ENCODE measurements at places on chromosomes 13 and 19.

- DNase-seq, result no peak
These were observed 5.7 kb downstream of the HOOK2 start for GRCh38 chr19:12769689-12770088.

- no peak for DNase-seq
These were observed 195.2 kb upstream of the IPO5 start for GRCh38 chr13:97758317-97758716.

DNA sequence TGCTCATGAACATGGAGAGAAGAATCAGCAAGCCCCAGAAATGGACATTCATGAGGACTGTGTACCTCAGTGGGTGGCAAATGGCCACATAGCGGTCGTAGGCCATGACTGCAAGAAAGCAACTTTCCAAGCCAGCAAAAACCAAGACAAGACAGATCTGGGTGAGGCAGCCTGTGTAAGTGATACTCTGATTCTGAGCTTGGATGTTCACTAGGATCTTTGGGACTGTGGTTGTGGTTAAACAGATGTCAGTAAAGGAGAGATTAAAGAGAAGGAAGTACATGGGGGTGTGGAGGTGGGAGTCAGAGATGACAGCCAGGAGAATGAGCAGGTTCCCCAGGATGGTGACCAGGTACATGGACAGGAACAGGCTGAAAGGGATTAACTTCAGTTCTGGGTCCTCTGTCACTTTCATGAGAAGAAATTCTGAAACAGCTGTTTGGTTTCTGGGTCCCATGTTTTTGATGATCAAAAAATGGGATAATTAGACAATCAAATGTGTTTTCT, at the start of gene OR7G1:
Gene OR7G1 (minus strand): TSS at position 457 of the 507 bp plus-strand sequence. CDS start 0 bp downstream, at position 457.
- DNase-seq, result no peak

GRCh38 chr13:28550091-28550490, 55.2 kb upstream of the FLT1 start:
- DNase-seq, result no peak

DNA sequence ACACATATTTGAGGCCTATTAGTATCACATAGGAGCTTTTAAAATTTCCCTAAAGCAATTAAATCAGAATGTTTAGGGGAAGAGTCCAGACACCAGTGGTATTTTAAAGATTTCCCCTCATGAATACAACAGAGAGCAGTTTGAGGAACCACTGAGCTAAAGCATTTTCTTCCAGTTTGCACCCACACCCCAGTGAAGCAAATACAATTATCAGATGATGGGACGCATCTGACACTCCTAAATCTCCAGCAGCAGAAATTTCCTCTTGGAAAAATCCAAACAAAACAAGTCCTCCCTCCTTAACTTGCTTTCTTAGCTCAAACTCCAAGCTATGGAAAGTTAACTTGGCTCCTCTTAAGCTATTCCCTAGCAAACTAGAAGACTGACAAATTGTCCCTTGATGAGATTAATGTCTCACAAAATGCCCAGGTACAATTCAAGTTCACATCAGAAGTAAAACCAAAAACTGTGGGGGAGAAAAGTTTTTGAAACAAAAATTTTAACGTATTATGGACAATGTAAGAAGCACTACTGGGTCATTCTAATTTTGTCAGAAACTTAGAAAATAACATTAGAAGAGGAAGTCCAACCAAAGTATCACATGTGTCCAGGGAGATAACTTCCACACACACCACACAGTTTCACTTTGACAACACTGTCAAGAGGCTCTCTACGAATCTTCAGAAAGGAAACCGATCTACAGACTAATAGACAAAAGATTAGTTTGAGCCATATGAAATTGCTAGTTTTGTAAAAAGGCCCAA, 74.1 kb downstream of the ABCC4 start:
- no peak for DNase-seq

DNA sequence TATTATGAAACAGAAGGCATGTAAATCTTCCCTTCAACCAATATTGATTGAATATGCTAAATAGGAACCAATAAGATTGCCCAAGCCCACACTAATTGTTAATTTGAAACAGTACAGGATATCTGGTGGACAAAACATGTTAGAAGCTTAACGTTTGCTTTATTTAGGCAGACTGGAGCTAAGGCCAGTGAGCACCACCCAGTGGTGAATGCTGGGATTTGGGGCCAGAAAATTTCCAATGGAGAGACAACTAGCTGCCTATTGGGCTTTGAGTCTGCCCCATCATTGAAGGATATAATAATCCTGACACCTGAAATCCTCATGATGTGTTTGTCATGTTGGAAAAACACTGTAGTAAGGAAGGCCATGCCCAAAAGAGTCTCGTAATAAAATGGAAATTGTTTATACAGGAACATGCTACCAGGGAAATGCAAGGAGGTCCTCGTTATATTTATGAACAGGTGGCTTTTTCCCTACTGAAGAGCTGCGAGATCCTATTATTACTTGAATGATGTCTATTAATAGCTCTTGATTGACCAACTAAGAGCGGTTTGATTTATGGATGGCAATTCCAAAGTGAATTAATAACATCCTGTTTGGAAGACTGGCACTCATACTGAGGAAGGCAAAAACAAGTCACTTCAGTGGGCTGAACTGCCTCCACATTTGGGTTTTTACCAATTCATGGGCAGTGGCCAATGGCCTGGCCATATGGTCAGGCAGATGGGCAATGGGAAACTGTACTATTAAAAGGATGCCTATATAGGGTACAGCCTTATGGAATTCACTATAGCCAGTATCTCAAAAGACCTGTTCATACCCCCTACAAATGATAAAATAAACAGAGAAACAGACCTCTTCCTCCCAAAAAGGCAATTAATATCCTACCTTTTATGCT, 8.7 kb downstream of the SIGLECL1 start:
- DNase-seq, result no peak

- DNase-seq, result no peak
These were observed 802.1 kb upstream of the SLITRK6 start for GRCh38 chr13:86601351-86601750.

DNA sequence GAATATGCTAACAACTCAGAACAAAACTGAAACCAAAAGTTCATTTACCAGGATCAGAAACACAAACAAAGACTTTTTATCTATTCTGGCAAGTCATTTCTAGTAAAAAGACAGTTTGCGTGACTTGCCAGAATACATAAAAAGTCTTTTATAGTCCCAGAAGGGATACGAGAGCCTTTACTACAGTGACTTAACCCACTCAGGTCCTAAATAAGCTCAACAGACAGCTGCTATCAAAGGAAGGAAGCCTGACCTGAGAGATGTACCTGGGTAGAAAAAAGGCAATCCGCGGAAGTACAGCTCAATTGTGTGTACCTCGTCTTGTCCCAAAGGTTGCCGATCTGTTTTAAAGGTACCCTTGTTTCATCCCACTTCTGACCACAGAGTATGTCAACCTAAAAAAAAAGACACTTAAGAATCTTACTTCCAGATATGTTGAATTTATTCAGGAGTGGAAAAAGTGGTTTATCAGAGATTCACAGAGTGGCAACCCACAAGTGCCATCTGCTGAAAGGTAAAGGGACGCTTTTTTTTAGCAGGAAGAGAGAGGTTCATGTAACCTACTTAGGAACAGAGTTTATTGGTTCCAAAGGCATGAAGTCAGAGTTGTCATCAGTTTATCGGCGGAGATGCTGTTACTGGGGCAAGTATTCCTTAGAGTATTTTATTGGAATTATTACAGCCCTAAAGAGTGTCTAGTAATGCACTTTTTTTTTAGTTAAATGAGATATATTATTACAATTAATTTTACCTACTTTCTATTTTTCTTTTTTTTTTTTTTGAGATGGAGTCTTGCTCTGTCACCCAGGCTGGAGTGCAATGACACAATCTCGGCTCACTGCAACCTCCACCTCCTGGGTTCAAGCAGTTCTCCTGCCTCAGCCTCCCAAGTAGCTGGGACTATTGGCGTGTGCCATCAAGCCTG, 69.7 kb upstream of the C1QTNF9B start:
- DNase-seq, result no peak

- DNase-seq, result no peak
These were observed 14.5 kb downstream of the PALM start for GRCh38 chr19:723247-723646.

- no peak for DNase-seq
These were observed 81.0 kb downstream of the NUFIP1 start for GRCh38 chr13:44908266-44908665.

GRCh38 chr13:40552895-40553294, 113.5 kb downstream of the FOXO1 start:
- DNase-seq, result no peak

DNA sequence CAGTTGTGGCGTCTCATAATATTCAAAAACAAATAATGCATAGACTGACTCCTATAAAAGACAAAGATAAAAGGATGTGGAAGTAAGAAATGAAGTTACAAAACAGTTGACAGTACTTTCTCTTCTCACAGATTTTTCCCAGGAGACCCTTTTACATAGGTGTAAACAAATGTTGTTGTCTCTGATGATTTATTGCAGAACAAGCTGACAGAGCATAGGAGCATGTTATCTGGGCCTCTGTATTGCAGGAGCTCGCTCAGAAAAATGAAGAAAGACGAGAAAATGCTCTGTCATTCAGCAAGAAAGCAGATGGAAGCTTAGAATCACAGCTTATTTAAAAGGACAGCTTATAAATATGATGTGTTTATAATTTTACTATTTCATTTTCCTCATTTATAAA, 353.6 kb upstream of the GPC6 start:
- no peak for DNase-seq

DNA sequence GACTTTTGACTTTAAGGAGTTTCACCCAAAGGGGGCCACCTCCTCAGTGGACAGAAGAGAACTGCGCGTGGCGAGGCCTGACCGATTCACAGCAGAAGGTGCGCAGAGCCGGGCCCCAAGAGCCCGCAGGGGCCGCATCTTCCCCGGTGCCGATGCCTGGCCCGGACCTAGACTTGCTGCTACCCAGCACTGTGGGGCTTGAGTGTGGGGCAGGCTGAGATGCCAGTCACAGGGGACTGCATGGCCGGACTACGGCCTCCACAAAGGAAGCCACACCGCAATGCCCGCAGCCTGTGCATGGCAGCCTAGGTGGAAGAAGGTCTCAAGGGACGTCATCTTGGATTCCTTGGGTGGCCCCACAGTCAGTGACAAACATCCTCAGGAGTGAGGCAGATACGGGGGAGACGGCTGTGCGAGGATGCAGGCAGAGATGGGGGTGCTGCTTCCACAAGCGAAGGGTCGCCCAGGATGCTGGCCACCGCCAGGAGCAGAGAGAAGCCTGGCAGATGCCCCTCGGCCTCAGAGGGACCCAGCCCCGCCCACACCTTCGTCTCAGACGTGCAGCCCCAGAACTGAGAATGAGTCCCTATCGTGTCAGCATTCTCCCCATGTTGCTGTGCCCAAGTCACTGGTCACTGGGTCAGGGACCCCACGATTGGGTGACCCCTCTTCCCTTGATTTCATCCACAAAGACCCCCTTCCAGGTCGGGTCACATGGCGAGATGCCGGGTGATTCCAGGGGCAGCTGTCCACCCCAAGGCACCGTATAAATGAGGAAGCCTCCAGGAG, 16.9 kb downstream of the MOB3A start:
- DNase-seq, result no peak

DNA sequence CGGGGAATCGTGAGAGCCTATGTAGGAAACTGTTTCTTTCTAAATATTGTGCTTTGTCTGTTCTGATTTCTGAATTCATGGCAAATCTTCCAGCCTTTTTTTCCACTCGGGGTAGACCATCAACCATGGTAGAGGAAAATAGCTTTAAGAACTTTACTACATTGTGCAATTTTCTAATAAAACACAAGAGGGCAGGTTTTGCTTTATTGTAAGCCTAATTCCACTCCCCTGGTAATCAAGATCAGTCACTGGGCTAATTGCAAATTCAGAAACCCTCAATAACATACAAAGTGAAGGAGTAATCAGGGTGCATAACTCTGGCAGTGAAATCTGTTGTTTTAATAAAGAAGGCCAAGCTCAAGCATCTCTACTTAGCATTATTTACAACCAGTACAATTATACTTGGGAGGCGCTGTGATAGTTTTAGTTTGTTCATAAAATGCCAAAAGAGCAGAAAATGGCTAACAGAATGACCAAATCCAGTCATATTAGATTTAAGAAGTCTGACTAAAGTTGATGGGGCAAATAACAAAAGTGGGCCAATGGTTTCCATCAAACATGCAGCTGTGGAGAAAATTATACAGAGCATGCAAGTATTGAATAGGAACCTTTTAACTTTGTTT, 43.8 kb downstream of the DCT start:
- DNase-seq, result no peak

GRCh38 chr13:100674572-100674871, at the start of gene TMTC4:
TSS of gene TMTC4 (minus strand) at chr13:100674795. CDS start at chr13:100670362, 4,433 bp downstream.
- DNase-seq, result no peak

GRCh38 chr13:93249364-93250306, 23.0 kb downstream of the GPC6 start:
- no peak for DNase-seq

GRCh38 chr19:28074773-28075172, 1138.2 kb downstream of the UQCRFS1 start:
- DNase-seq, result no peak

DNA sequence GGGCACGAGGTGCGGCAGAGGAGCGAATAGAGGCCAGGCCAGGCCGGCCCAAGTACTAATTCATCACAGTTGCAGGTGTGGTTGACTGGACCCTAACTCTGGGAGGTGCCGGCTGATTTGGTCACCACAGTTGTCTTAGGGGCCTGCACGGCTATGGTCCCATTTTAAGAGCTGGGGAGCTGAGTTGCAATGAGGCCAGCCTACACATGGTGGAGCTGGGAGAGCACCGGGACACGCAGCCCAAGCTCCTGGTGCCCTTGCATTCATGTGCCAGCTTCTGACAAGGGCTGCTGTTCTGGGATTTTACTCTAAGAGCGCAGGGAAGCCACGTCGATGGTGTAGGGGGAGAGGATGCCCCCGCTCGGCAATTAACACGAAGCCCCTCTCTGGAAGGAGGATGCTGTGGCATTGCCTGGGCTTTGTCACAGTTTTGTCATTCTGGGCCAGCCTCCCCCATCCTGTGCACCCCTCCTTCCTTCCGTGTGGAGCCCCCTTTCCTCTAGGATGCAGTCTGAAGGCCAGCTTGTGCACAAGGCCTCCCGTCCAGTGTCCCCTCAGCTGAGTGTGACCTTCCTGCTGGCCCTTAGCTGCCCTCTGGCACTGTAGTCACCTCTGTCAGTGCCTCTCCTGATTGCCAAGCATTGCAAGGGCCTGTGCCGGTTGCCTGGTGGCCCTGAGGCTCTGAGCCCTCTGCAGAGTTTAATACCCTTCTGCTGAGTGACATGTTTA, 109.4 kb upstream of the C1QTNF9B start:
- DNase-seq, result no peak

- DNase-seq, result no peak
These were observed 21.8 kb downstream of the NOSIP start for GRCh38 chr19:49558591-49558990.

DNA sequence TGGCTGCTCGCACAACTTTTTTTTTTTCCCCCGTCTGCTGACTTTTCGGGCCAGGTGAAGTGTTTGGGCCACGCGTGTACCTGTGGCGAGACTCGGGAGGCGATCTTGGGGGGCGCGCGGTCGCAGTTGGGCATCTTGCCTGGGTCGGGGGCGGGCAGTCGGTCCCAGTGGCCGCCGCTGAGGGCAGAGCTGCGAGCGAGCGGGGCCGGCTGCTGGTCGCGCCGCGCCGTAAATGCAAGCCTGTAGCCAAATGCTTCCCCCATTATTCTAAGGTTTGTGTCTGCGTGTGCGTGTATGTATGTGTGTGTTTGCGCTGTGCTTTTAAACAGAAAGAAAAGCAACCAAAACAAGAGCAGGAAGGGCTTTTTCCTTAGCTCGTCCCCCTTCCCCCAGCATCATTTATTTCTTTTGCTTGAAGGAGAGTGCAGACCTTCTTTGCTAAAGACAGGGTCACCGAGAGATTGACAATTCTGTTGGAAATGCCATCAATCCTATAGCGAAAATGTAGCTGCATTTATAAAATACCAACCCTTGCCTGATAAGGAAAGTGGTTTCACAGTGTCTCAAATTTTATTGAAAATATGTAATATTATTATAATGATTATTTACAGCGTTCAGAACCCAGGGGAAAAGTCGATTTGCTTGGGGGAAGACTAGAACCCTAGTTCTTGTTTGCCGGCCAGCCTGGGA, 143.2 kb upstream of the ZNF536 start:
- no peak for DNase-seq

Data from Right ventricle myocardium inferior (tissue), 1 donor.